SK-N-SH (cell line): ENCODE measurements at places on chromosomes 1 and 21. TPM values are rescaled to one million over a fixed set of nuclear protein-coding genes. Genes with fewer than 3 reads are reported as not detected.

DNA sequence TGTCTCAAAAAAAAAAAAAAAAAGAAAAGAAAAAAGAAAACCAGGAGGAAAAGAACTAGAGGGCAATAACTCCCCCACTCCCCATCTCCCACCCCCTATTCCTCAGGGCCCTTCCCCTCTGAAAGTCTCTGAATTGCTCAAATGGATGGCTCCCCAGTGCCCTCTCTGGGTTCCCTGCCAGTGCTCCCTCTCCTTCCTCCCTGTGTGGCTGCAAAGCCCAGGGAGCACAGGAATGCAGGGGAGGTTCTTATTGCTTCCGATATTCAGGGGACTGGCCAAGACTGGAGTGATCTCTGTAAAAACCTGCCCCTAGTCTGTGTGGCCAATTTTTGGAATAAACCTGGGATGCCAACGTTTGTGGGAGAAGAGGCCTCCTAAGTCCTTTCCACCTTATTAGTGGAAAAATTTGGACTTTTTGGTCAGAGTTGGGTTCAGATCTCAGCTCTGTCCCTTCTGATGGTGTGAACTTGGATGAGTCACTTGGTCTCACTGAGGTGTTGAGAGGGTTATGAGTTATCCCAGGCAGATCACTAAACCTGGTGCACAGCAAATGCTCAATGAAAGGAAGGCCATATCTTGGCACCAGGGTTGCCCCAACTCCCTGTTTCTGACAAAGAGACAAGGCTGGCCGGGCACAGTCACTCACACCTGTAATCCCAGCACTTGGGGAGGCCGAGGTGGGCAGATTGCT is 13.4 kb upstream of the ARHGEF10L start:
- no peak for DNase-seq

- DNase-seq = no peak
Measured at GRCh38 chr1:3778590-3779264, 6.2 kb downstream of the SMIM1 start.

GRCh38 chr1:77845951-77846350 is 42.5 kb upstream of the NEXN start:
- DNase-seq = no peak

- DNase-seq = peak; percentile 25
Measured at GRCh38 chr1:64246294-64246917, 43.0 kb downstream of the UBE2U start.

GRCh38 chr1:203426870-203427269 is 48.7 kb upstream of the PRELP start:
- no peak for DNase-seq

GRCh38 chr1:172874950-172875349 is 175.8 kb downstream of the TNFSF18 start:
- no peak for DNase-seq

GRCh38 chr1:167642501-167642826 is 12.4 kb downstream of the RCSD1 start:
- DNase-seq = no peak

DNA sequence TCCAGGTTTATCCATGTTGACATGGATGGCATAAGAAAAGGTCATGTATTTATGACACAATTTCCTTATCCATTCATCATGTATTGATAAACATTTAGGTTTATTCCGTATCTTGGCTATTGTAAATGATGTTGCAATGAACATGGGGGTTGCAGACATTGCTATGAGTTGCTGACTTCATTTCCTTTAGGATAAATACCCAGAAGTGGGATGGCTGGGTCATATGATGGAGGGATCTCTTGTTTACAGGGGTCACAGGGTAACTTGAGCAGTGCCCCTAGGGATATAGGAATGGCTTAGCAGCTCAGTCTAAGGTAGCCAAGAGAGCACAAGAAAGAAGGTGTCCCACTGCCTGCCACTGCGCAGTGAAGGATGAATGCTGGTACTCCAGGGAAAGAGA is 229.6 kb upstream of the COA6 start:
- DNase-seq = no peak

DNA sequence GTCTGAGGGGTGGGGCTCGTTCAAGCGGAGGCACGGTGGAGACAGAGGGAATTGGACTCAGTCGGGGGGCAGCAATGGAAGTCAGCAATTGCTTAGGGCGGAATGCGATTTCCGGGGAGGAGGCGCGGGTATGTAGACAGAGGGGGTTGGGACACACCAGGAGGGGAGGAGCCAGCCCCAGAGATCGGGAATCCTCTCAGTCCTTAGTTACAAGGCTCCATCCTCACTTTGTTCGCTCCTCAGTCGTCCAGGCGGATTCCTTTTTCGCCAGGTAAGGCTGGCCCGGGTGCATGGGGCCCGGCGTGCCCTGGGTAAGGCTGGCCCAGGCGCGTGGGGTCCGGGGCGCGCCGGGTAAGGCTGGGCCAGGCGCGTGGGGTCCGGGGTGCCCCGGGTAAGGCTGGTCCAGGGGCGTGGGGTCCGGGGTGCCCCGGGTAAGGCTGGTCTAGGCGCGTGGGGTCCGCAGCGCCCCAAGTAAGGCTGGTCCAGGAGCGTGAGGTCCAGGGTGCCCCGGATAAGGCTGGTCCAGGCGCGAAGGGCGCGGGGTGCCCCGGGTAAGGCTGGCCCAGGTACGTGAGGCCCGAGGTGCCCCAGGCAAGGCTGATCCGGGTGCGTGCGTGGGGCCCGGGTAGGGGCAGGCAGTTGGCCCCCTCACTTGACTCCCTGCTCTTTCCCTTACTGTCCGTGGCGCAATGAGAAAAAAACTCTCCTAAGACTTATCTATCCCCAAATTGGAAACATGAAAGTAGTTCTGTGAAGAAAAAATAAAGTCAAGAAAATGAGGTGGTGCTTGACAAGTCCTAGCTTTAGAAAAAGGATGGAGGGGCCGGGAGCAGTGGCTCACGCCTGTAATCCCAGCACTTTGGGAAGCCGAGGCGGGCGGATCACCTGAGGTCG is at the start of gene L1TD1:
L1TD1 (plus strand) TSS at position 199 of the 894 bp plus-strand sequence. CDS start 11,780 bp downstream, outside the sequence.
- peak; percentile 25 for DNase-seq

DNA sequence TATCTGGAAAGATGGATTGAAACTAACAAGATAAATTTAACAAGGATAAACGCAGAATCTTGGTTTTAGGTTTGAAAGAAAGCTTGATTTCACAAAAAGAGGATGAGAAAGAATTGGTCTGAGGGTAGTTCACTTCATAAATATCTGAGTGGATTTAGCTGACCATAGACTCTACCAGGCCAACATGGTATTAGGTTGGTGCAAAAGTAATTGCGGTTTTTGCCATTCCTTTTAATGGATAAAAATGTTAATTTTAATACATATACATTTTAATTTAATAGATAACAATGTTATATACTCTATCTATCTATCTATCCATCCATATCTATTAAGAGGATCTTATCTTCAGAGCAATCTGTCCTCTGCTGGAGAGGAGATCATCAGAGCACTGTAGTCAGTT is 70.2 kb upstream of the PLXNA2 start:
- no peak for DNase-seq

GRCh38 chr21:40018871-40019475 is 151.7 kb downstream of the PCP4 start:
- no peak for DNase-seq

DNA sequence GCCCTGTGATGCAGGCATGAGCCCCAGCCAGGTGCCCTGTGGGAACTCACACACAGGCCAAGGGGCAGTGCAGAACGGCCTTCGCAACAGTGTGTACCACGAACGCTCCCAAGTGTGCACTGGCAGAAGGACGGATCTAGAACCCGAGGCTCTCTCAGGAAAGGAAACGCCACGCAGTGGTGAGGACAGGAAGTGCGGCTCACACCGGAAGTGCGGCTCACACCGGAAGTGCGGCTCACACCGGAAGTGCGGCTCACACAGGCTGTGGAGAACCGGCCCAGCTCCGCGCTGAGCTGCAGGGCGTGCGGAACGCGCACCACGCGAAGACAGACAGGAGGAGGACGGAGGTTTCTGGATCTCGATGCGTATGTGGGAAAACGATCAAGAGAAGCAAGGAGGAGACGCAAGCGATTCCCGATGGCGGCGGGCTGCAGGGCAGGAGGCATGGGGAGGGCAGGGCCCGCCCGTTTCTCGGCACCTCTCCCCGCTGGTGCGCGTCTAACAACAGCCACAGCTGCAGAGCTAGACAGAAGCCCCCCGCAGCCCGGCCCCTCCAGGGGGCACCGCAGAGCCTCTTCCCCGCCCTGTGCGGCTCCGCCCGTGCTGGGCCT is 35.9 kb upstream of the TMEM52 start:
- DNase-seq = peak; percentile 61

GRCh38 chr1:61853583-61853982 is 111.3 kb downstream of the PATJ start:
- peak; percentile 31 for DNase-seq

GRCh38 chr1:112687361-112687760 is 12.9 kb downstream of the MOV10 start:
- peak; percentile 3 for DNase-seq

GRCh38 chr1:26677306-26678115 is 18.3 kb upstream of the ARID1A start:
- peak; percentile 39 for DNase-seq

DNA sequence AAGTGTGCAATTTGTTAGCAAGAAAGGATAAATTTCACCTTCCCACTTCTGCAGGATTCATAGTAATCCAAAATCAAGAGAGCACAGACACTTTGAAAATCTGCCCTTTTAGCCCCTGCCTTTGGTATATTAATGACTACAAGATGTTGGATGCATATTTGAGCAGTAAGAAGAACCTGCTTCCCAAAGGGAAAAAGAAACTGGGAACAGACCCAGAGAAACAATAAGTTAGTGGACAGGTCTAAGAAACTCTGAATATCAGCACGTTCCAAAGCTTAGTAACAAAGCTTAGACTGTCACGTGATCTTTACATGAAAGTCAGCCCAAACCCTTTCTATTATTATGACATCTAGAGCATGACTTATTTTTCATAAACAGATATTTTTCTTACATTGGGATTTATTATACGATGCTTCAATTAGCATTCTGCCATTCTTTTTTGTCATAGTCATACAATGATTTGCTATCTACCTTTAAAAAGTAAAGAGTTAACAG is 390.9 kb upstream of the ADGRL2 start:
- DNase-seq = no peak

DNA sequence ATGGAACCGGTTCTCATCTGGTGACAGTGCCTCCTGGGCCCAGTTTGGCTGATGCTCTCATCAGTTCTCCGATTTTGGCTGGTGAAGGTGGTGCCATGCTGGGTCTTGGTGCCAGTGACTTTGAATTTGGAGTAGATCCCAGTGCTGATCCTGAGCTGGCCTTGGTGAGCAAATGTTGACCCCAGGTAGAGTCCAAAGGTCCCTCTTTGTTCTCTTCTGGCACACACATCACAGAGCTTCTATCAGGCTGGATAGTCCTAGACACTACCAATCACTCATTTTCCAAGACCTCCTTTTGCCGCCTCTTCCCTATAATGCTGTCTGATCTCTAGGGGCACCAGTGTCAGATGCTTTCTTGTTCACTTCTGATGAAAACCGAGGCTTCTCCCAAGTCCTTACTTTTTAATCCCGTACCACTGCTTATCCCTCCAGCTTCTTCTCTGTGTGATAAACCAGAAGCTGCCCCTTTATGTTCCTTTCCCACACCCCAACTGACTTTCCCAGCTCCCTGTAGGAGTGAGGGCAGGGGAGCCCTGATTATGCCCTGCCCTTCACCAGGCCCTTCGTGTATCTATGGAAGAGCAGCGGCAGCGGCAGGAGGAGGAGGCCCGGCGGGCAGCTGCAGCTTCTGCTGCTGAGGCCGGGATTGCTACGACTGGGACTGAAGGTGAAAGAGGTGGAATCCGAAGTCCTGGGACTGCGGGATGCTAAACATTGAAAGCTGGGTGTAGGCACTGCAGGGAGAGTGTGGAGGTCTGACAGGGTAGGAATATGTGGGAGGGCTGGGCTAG is 11.1 kb downstream of the PSMD4 start:
- DNase-seq = no peak

DNA sequence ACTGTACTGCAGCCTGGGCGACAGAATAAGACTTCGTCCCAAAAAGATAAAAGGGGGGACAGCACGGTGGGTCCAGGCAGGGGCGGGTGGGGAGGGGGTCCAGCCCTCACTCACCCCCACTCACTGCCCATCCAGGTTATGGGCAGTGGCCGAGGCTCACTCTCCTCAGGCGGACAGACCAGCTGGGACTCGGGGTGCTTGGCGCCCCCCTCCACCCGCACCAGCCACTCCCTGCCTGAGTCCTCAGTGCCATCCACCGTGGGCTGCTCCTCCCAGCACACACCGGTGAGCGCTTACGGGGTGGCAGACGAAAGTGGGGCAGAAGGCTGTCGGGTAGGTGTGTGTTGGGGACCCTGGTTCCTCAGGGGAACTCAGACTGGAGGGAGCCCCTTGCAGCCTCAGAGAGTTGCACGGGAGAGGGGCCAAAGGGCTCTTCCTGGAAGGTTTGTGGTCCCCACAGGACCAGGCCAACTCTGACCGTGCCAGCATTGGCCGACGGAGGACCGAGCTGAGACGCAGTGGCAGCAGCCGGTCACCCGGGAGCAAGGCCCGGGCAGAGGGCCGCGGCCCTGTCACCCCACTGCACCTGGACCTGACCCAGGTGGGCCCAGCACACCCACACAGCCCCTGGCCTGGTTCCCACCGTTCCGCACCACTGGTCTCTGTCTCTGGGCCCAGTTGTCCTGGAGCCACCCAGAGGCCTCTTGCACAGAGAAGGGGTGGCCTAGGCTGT is 6.6 kb downstream of the PLEKHN1 start:
- DNase-seq = no peak

Gene RHOC
- 961 and 1,028 TPM in 2 replicates for polyA plus RNA-seq

Gene KIF21B
- 0.24 and 0.26 TPM in 2 replicates for polyA plus RNA-seq

Gene DIO1
- polyA plus RNA-seq = not detected in 2 replicates

Gene TMEM125
- not detected in 2 replicates for polyA plus RNA-seq

Gene C1orf210
- polyA plus RNA-seq = not detected in 2 replicates

Gene IGSF8
- polyA plus RNA-seq = 67.9 and 70.7 TPM in 2 replicates

Gene CADM3
- 0.78 and 0.94 TPM in 2 replicates for polyA plus RNA-seq

Gene GLMP
- 40.5 and 41.7 TPM in 2 replicates for polyA plus RNA-seq

Gene TMEM269
- polyA plus RNA-seq = 0.05 and 0.08 TPM in 2 replicates

Gene PTGFR
- polyA plus RNA-seq = 2.2 and 3.6 TPM in 2 replicates

Gene CA14
- 0.08 and 0.16 TPM in 2 replicates for polyA plus RNA-seq

Gene AHCTF1
- 8.5 and 10.0 TPM in 2 replicates for polyA plus RNA-seq

Gene LYPD8
- 1.5 and 1.6 TPM in 2 replicates for polyA plus RNA-seq

Gene S100A7A
- not detected in 2 replicates for polyA plus RNA-seq

Gene C1orf141
- not detected in 2 replicates for polyA plus RNA-seq

Gene ZNF648
- not detected in 2 replicates for polyA plus RNA-seq

Gene CELA2B
- polyA plus RNA-seq = not detected in 2 replicates
